ENCODE measurements at places on chromosomes 5 and 9. TPM values are rescaled to one million over a fixed set of nuclear protein-coding genes. Genes with fewer than 3 reads are reported as not detected.
A peak's percentile ranks its signal among the peaks of the same experiment; 100 is the strongest.

The IFNA21 gene
- total RNA-seq = not detected

- no peak for DNase-seq
Measured at GRCh38 chr9:37324691-37325490, 97.6 kb upstream of the GRHPR start.

GRCh38 chr5:121987685-121988073 is 25.9 kb downstream of the SRFBP1 start:
- peak; percentile 45 for DNase-seq

DNA sequence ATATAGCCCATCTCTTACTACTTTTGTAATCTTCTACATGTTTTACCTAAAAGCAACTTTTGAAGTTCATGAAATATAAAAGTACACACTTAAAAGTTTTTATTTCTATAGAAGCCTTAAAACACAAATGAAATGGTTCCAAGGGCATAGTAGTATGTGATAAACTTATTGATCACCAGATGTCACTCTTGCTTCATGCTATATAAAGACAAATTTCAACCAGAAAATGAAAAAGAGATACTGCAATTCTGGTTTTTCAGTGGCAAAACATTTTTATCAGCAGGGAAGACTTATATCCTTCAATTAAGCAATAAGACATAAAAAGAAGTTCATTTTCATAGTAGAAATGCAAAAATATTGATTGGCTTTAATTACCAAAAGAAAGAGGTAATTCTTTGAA is 69.4 kb upstream of the FBXL17 start:
- DNase-seq = peak; percentile 34

DNA sequence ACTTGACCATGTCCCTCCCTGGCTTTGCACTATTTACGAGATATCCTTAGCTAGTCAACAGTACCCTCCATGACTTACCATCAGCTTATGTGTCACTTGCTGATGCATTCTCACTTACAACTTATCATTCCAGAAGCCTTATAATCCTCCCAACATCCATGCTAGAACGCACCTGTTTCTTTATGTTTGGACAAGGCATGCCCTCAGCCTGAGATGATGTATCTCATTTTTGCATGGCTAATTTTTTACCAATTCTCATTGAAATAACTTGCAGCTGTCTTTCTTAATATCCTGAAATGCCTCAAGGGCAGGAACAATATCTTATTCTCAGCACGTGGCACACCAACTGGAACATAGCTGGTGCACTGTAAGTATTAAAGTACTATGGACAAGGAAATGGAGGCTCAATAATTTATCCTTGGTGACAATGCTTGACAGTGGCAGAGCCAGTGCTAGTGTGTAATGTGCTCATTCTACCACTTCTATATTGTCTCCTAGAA is 281.6 kb downstream of the SLF1 start:
- DNase-seq = no peak

DNA sequence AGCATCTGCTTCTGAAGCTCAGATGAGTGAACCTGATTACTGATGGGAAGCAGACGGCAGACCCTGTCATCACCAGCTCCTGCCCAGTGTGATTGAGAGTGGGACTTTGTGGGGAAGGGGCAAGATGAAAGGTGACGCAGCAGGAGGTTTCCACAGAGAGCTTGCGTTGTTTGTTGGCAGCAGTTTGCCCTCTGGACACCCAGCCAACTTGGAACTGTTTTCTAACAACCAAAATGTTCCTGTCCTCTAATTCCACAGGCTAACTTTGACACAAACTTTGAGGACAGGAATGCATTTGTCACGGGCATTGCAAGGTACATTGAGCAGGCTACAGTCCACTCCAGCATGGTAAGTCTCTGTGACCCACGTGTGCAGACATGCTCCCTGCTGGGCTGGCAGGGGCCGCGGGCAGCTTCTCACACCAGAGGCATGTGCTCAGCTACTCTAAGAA is 20.9 kb downstream of the CYFIP2 start:
- no peak for DNase-seq

DNA sequence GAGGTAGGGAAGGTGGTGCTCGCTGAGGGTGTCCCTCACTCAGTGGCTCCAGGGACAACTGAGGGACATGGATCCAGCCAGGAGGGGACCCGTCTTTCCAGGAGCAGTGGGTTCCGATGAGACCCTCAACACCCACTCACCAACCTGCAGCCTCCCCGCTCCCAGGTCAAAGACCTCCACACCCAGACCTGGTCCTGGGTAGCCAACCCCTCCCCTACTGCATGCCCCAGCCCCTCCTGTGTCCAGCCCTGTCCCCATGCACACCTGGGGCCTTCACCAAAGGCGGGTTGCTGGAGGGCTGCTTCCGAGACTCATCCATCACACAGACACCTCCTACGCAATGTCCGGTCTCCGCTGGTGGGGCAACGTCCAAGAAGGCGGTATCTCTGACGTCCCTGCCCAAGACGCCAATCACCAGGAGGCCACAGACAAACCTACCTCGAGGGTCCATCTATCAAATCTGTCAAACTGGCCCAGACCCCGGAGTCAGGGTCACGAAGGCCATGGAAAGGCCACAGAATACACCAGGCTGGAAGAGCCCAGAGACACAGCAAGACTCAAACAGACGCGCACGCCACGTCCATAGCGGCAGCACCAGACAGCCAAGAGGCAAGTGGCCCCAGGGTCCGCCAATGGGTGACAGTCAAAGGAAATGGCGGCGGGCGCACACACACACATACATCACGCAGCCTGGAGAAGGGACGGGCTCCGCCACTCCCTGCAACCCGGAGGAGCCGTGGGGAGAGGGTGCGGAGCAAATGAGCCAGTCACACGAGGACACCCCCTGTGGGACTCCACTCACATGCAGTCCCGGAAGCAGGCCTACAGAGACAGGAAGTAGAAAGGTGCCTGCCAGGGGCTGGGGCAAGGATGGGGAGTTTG is 10.8 kb downstream of the NACC2 start:
- DNase-seq = no peak

- DNase-seq = peak; percentile 63
Measured at GRCh38 chr5:127942246-127943060, 141.1 kb upstream of the SLC12A2 start.

Data from PC-3 (cell line).